ENCODE measurements at places on chromosomes 16 and 17.

DNA sequence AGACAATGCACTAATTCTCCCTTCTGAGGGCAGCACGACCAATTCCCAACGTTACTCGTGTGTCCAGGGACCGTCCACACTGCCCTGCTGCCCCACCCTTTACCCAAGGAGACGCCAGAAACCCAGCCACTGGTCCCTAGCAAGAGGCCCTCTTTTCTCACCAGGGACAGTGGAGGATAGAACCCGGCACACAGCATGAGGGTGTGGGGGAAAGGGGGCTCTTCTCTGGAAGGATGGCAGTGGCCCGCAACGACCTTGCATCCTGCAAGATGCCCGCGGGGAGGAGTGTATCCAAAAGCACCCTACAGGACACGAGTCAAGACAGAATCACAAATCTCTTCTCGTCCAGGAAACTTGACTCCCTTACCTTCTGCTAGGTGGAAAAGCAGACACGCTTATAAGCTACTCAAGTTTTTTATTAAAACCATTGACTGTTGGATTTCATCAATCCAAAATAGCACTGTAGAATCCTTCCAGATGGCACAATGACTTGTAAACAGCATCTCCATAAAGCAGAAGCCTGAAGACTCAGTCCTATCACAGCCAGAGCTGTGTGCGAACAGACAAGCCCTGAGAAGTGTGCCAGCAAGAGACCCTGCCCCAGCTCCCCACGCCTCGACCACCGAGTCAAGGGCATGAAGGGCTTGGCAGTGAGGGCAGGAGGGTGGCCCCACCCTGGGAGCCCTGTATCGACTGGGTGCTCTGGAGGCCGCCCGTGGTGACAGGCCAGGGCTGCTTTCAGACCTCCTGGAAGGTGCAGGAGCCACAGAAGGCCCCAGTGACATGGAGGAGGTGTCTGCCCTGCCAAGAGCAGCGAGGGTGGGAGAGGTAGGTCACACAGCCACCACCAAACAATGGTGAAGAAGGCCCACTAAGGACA lies 103.8 kb downstream of the ANKRD11 start:
- DNase-seq, result no peak

- DNase-seq, result peak; percentile 33
Measured at GRCh38 chr17:12667299-12667958, 1.7 kb downstream of the MYOCD start.

DNA sequence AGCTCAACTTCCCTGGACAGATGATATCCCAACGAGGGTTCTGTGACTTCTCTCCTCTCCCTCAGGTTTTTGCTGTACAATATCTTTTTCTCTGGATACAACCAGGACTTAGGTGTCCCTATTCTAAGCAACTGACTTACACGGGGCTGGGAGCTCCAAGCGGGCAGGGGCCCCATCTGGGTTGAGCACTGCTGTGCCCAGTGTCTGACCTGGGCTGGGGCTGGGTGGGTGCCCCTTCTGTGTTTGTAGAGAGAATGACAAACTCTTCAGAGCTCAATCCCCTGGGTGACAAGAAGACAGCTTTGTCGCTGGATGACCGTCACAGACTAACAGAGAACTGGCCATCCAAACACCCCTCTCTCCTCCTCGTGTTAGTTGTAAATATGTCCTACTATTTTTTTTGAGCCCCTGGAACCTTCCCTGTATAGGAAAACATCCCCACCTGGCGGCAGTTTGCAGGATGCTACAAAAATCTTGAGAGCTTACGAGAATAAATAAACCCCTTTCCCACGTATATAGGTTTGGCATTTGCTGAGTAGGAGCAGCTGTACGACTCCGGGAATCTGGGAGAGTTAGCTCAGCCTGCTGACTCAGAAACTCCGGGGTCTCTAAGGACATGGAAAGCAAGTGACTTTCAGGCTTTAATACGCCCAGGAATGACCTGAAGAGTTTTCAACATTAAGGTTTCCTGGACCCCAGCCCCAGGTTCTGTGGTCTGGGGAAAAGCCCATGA lies 23.7 kb upstream of the RCVRN start:
- DNase-seq, result peak; percentile 29

GRCh38 chr17:69213059-69213813 lies 15.4 kb downstream of the ABCA10 start:
- DNase-seq, result no peak

DNA sequence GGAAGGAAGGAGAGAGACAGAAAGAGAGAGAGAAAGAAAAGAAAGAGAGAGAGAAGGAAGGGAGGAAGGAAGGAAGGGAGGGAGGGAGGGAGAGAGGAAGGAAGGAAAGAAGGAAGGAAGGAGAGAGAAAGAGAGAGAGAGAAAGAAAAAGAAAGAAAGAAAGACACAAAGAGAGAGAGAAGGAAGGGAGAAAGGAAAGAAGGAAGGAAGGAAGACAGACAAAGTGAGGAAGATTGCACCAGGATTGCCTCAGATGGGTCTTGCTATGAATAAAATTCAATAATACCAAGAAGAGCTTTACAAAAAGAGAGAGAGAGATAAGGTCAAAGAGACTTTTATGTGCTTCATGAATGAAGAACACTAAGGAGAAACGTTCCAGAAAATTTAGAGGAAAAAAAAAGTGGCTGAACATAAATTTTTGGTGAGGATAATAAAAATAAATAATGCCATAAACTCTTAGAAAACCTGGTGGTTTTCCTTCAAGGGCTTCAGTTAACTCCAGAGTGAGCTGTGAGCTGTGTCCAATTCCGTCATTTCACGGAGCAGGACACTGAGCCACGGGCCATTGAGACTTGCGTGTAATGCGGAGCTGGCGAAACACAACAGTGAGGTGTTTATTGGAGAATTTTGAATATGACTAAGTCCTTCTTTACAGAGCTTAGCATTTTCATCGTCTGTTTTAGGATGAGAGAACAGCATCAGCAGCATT lies 72.7 kb upstream of the TNRC6C start:
- DNase-seq, result no peak

GRCh38 chr16:9008601-9009260 lies 45.0 kb upstream of the USP7 start:
- no peak for DNase-seq

DNA sequence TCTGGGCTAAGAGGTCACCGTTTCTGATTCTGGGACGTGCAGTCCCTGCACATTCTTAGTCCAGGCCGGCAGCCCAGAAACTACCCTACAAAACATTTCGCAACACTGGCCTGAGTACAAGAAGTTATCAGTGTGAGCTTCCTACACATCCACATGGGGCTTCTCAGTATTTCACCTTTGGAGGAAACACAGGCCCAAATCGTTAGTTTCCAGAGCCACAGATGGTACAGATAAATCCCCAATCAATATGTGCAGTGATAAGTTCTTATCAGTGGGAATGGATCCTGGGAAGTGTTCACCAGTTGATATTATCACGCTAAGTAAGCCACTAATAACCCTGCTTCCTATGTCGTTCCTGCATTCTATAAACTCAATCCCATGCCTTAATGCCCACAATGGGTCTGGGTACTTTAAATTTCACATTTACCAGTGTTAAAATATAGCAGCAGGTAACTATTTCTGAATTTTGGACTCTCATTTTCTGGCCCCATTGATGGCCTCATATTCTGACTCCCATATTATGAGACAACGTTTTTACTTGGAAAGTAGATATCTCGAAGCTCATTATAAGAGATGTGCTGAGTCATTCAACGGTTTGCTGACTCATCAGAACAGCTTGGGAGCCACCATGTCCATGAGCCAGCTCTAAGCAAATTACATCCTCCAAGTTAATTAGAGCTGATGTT lies 370.2 kb upstream of the MAF start:
- no peak for DNase-seq

DNA sequence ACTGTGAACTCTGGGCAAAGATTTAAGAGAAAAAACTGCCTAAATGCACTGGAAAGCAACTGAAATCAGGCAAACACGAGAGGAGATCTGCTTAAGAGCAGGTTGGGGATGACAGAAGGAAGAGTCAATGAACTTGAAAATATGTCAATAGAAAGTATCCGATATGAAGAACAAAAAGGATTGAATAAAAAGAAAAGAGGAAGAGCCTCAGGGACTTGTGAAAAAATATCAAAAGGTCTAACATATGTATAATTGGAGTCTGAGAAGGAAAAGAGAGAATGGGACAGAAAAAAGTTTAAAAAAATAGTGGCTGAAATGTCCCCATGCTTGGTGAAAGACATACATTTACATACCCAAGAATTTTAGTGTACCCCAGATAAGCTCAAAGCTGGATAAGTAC lies 195.5 kb downstream of the COPRS start:
- no peak for DNase-seq
